Hematopoietic multipotent progenitor cell treated with erythropoietin and hydrocortisone succinate and interleukin-3 and kit ligand, for 15 days (in vitro differentiated cells): ENCODE measurements at places on chromosomes 6 and 20.

GRCh38 chr6:54198134-54198533, 86.9 kb downstream of the MLIP start:
- no peak for DNase-seq

- DNase-seq, result no peak
These were observed 473.1 kb downstream of the KIF16B start for GRCh38 chr20:16100111-16100510.

DNA sequence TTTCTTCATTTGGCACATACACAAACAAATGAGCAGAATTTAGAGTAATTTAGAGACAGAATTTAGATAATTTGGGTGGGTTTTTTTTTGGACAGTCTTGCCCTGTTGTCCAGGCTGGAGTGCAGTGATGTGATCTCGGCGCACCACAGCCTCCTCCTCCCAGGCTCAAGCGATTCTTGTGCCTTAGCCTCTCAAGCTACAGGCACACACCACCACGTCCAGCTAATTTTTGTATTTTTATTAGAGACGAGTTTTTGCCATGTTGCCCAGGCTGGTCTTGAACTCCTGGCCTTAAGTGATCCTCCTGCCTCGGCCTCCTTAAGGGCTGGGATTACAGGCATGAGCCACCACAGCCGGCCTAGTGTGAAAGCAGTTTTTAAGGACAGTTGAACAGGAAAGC, 127.8 kb downstream of the MTHFD1L start:
- no peak for DNase-seq

GRCh38 chr6:129849456-129849855, 11.7 kb downstream of the TMEM244 start:
- no peak for DNase-seq

DNA sequence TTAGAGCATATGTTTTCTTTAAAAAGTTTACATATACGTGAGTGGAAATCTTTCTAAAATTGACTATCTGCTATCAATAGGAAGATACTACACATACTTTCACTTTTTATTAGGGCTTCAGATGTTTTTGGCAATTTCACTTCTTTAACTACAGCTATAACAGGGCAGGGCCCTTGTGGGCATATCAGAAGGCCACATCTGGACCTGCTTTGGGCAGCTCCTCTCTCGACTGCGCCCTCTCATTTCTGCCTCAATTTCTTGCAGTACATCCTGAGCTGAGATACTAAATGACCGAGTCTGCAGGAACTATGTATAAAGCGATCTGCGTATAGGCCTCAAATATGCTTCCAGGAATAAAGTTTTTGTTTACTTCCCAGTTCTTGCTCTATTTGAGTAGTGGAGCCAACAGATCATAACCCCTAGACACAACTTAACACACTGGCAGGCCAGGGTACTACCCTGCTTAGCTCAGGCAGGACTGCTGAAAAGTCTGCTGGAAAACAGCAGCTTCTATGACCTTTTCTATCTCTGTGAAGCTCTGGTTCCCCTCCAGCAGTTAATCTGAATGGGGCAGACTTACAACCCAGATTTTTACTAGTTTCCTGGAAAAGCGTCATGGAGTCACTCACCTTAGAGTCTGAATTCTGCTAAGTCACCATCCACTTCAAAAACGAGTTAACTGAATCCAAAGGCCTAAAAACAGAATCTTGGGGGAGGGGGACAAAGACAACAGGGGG, 12.7 kb downstream of the GCLC start:
- peak; percentile 91 for DNase-seq

DNA sequence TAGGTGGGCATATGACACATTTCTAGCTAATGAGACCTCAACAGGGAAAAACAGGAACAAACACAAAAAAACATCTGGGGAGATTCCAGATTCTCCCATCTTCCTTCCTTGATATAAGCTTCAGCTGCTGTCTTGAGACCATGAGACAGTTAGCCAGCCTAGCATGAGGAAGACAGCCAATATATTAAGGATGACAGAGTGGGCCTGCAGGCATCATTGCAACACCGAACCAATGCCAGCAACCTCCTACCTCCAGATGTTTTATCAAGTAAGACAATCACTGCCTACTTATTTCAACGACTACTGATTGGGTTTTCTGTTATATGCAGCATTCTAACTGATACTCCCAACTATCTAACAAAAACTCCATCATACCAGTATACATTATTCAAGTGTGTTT, 119.0 kb downstream of the ISM1 start:
- no peak for DNase-seq

- DNase-seq, result no peak
These were observed 110.3 kb upstream of the CEP85L start for GRCh38 chr6:118761645-118762044.

GRCh38 chr6:29376003-29376402, 912 bp upstream of the OR12D3 start:
- DNase-seq, result no peak
